T1000 (cell line): ENCODE measurements at places on chromosomes 3 and 15.

- no peak for DNase-seq
Observed at GRCh38 chr3:46335541-46335940, 18.4 kb upstream of the CCR2 start.

DNA sequence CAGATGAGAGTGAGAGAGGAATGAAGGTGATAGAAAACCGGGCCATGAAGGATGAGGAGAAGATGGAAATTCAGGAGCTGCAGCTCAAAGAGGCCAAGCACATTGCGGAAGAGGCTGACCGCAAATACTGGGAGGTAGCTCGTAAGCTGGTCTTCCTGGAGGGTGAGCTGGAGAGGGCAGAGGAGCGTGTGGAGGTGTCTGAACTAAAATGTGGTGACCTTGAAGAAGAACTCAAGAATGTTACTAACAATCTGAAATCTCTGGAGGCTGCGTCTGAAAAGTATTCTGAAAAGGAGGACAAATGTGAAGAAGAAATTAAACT lies 88.9 kb downstream of the EOMES start:
- DNase-seq: no peak

DNA sequence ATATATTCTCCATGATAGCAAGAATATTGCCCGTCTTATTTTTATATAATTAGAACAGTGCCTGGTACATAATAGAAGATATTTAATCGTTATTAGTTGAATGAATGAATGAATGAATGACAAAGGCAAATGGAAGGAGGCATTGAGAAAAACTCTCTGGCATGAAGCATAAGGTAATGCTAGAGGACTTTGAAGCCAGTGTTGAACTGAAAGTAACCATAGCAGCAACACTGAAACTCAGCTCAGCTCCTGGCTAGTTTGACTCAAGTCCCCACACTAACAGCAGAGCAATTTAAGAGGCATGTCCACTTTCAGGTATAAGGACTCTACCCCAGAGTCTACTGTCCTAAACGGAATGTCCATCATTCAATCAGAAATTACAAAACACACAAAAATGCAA lies 227.0 kb downstream of the CPNE4 start:
- no peak for DNase-seq

DNA sequence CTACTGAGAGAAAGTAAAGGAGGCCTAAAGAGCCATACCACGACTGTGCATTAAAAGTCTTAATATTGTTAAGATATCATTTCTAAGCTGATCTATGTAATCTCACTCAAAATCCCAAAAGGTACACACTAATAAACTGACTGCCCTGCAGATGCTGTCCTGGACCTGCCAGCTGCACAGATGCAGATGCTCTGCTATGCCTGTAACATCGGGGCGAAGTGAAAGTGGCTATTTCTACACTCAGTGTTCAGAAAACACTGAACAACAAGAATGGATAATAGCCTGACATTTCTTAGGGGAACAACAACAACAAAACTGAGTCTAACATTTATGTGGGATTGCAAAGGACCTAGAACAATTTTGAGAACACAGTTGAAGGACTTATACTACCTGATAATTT lies 31.9 kb downstream of the RAD18 start:
- DNase-seq: no peak

GRCh38 chr3:12235691-12236090 lies 53.2 kb upstream of the PPARG start:
- no peak for DNase-seq

DNA sequence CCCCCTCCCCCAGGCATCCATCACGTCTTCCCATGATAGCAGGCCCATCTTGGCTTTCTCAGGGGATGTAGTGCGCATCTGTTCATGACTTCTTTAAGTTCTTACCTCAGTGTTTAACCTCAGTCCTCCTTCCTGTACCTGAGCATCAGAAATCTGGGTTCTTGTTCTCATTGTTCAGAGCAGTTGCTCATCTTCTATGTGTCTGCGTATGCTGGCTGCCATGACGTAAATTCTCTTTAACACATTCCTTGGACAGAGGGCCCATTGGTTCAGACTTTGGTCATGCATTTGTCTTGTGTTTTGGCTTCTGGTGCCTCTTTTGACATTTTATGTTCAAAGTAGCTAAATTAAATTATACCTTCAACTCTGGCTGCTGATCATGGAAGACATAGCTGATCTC lies 227.3 kb downstream of the CACNA2D3 start:
- no peak for DNase-seq

- no peak for DNase-seq
Observed at GRCh38 chr15:75659928-75660645, 12.4 kb downstream of the SNX33 start.

GRCh38 chr3:20990896-20991295 lies 760.1 kb downstream of the ZNF385D start:
- DNase-seq: no peak

- DNase-seq: no peak
Observed at GRCh38 chr15:74127954-74128784, 2.2 kb upstream of the ISLR2 start.

GRCh38 chr15:87985451-87985850 lies 271.1 kb downstream of the NTRK3 start:
- DNase-seq: no peak

DNA sequence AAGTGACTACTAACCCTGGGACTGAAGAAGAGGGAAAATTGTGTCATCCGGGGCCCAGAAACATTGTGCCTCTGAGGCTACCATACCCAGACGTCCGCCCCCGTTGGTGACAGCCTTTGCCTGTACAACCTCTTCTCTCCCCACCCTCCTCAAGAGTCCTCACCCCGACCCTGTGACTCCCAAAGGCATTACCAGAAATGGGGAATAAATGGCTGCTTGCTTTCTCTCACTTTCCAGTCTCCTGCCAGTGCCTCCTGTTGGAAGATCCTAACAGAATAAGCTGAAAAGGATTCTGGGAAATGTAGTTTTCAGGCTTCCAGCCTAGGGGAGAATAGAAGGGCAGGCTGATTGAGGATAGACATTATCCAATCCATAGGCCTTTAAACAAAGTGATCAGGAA lies 30.8 kb upstream of the SLC25A36 start:
- no peak for DNase-seq

- DNase-seq: no peak
Observed at GRCh38 chr3:174675406-174675805, 183.7 kb upstream of the NAALADL2 start.

- no peak for DNase-seq
Observed at GRCh38 chr15:39180030-39180429, 400.8 kb upstream of the THBS1 start.

DNA sequence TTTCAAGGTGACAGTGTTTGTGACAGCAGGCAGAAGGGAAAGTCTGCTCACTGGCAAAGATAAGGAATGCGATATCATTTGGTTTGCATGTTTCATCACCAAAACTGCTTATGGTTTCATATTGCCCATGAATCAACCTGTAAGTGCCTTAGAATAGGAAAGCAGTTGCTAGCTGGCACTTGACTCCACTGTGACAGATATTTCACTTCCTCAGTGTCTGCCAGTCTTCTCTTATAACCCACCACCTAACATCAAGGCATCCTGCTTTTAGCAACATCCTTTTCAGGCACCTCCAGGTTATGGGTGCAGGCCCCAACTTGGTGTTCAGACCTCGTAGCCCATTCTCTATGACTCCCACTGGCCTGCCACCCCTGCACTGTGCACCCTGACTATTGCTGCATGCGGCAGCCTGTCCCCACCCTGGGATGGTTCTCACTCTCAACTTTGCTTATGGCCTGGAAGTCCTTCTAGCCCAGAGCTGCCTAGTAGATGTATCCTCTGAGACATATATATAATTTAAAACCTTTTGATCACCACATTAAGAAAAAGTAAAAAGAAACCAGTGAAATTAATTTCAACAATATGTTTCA lies 154.4 kb upstream of the RARB start:
- DNase-seq: no peak

DNA sequence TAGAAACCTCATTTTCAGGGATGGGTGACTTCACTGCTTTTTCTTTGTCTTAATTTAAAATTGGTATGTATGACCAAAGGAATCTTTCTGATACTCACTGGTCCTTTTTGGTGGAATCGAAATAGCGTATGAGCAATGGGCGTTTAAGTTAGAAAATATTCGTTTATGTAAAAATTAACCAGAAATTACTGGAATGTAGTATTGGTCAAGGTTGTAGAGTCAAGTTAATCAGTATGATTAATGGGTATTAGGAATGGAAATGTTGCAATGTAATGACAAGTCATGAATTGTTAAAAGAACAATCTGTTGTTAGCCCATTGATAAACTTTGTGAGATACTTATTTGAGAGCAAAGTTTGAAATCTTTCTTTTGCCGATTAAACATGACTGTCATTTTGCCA lies 36.9 kb downstream of the AKAP13 start:
- DNase-seq: no peak

DNA sequence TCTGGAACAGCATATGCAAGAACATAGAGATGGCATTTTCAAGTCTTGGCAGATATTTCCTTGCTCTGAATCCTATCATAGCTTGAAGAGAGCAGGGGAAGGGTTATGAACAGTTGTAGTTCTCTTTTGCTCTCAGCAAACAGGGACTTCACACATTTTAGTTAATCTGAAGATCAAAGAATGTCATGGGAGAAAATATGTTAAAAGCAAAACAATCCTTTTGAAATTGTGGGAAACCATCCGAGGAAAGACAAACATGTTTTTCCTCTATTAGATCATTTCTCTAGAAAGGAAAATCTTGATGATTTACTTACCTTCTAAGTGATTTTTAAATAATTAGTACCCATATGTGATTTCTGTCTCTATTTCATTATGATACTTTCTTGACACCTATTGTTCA lies 77.8 kb upstream of the DCBLD2 start:
- DNase-seq: no peak

GRCh38 chr3:157572559-157573270 lies 69.5 kb upstream of the VEPH1 start:
- DNase-seq: peak; percentile 11

DNA sequence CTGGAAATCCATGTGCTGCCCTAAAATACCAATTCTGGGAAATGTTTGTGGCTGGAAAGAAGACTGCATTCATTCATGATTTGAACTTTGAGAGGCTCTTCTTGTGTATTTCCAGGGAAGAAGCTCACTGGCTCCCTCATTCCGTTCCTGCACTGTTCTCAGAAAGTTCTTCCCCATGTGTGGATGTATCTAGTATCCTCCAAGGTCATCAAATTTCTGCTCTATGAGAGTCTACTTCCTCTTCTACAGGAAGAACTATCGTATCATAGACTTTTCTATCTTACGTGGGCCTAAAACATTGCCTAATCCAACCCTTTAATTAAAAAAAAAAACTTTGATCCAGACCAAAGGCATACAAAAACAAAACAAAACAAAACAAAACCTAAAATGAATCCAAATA lies 2.9 kb downstream of the CCR3 start:
- no peak for DNase-seq

DNA sequence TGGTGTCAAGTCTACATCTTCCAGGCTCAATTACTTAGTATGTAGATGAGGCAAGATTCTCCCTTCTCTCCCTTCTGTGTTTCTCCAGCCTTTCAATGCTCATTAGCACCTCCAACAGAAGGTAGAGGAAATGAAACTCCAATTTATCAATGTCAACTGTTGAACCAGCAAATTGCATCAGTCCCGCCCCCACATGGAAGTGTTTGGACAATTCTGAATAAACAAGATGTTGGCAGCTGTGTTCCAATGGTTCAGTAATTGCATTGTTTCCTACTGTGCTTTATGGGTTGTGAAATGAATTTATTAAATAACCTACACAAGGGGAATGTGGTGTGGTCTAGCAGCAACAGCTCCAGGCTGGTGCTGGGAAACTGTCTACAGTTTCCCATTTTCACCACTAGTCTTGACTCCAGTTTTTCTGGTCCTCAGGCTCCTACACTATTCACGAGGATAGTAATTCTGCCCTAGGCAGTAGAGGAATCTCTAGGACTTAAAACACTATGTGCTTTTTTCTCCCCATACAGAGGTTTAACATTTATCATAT lies 91.9 kb downstream of the MB21D2 start:
- no peak for DNase-seq

DNA sequence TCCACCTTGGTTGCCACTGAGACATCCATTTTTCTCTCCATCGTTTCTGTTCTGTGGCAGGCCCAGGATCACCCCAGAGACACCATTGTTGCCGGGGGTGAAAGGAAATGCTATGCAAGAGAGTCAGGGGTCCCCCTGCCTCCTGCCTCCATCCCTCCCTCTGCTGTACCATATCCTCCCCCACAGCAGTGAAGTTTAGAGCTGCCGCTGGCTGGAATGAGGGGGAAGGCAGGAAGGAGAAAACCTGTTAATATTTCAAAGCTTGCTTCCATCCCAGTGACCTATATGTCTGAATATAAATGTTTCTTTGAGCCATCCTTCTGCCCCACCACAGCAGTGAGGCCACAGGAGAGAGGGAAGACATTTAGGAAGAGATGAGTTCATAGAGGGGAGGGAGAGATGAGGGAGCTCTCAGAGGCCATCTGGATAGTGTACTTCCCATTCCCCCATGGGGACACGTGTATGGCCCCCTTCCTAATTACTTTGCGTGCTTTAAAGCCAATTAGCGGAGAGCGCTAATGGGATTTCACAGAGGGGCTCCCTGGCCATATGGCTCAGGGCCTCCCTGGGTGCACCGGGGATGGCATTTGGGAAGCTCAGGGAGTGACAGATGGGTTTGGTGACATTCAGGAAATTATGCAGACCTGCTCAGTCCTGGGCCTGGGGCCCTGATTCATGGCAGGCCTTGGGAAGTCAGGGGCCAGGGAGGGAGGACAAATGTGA lies 40.4 kb upstream of the CHRNB4 start:
- DNase-seq: no peak

GRCh38 chr3:150901793-150902192 lies 3.4 kb downstream of the MINDY4B start:
- no peak for DNase-seq

DNA sequence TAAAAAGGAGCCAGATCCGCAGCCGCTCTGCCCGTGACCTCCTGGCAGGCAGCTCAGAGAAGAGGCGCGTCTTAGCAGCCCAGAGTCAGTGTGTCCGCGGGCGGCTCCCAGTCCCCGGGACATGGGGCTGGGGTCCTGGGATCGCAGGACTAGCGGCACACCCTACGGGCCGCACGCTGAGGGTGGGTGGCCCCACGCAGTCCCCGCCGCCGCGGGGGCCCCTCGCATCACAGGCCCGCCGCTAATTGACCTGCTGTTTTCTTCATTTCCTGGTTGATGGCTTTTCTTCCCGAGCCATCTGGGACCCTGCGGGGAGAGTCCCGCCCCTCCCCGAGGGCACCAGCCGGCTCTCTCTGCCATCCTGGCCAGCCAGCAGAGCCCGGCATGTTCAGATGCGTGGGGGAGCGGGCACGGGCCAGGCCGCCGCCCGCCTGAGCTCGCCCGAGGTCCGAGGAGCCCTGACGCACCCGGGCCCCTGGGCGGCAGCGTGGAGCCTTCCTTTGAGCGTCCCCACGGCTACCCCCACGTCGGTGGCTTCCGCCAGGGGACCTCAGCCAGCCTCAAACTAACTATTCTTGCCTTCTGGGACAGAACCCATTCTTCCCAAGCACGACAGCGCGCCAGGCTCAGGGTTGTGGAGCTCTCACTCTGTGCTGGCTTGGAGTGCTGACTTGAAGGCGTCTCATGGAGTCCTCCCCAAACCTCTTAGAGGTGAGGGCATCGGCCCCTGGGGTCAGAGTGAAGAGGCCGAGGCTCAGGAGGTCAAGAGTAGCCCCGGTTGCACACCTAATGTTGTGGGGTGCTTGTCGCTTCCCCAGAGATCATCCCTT lies 34.6 kb upstream of the CACNA2D3 start:
- DNase-seq: no peak
